ENCODE measurements at places on chromosomes 1 and 21.

GRCh38 chr1:156128308-156128653 lies 13.8 kb downstream of the LMNA start:
- no peak for DNase-seq

DNA sequence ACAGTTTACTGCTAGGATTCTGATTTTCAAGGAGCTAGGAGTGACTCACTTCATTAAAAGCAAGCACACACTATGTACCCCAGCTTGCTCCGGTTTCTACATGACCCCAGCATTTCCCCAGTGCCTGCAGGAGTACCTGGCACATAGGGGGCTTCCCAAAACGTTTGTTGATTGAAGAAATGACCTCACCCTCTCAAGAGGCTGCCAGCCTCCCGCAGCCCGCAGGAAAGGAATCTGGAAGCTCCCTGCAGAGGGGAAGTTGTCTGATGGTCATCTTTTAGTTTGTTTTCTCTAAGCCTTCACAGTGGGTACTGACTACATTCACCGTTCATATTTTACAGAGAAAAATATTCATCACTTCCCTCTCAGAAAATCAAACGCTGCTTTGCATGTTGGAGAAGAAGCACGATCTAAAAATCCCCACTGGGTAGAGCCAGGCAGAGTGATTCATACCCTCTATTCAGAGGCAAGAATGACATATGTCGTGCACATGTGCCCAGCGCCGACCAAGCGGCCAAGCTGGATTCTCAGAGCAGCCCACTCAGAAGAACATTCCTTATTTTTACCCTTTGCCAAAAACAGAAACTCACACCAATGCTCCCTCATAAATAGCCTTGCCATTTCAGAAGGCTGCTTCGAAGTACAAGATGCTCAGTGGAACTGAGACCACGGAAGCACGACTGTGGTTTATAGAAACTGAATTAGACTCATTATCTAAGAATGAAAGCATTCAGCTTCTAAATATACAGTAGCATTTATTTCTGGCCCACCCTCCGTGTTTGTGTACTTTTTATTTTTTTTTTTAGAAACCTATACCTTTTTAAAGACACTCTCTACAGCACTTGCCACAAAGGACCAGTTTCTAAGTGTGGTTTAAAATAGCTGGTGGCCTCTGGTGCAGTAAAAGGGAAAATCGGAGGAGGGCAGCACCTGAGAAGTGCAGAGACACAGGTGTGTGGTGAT lies 143.2 kb downstream of the MIS18A start:
- no peak for DNase-seq

DNA sequence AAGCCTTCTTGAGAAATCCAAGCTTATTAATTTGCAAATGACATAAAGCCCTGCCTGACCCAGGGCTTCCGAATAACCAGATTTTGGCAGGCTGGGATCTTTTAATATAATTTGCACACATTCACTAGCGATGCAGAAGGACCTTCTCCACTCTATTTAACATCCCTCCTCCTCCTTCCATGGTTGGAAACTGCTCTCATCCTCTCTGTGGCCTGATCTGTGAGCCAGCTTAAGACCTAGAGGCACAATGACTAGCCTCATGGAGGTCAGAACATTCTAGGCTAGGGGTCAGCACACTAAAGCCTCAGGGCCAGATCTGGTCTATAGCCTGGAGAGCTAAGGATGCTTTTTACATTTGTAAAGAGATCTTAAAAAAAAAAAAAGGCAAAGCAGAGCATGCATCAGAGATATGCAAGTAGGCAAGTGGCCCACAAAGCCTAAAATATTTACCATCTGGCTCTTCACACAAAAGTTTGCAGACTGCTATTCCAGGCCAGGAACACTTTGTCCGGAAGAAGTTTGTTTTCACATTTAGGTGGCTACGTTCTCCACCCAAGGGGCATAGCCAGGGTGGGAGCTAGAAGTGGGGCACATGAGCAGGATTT lies 138.2 kb upstream of the HMGB4 start:
- DNase-seq, result no peak

DNA sequence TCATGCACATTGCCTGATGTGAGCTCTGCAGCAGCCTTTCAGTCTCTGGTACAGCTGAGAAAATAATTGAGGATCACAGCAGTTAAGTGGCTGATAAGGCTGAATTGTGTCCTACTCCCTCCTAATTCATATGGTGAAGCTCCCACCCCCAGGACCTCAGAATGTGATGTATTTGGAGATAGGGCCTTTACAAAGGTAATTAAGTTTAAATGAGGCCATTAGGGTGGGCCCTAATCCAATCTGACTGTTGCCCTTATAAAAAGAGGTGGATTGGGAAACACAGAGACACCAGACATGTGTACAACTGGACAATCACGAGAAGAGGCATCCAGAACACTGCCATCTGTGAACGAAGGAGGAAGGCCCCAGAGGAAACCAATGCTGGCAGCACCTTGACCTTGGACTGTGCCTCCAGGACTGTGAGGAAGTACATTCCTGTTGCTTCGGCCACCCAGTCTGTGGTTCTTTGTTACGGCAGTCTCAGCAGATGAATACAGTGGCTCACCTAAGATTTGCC lies 148.1 kb downstream of the TRABD2B start:
- DNase-seq, result no peak

- DNase-seq, result peak; percentile 85
Measured at GRCh38 chr1:93846992-93847810, 31.8 kb downstream of the DNTTIP2 start.

GRCh38 chr1:183566026-183566425 lies 24.2 kb downstream of the NCF2 start:
- DNase-seq, result no peak

DNA sequence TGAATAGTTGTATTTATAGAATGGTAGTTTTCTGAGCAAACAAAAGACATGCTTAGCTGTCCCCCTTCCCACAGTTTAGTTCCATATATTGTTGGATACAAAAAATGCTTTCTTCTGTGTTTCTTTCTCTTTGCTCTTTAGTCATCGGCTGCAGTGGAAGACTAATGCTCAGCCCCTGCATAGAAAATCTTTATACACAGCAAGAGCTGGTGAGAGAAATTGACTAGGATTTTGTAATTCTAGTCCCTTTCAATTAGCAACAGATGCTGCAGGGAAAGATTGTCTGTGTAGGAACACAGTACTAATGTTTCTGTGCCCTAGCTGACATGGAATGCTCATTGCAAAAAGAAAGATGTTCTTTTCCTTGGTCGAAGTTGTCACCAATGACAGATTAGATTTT lies 200.9 kb downstream of the RPS6KC1 start:
- DNase-seq, result no peak

- DNase-seq, result no peak
Measured at GRCh38 chr1:225762002-225762441, 15.6 kb upstream of the SRP9 start.

DNA sequence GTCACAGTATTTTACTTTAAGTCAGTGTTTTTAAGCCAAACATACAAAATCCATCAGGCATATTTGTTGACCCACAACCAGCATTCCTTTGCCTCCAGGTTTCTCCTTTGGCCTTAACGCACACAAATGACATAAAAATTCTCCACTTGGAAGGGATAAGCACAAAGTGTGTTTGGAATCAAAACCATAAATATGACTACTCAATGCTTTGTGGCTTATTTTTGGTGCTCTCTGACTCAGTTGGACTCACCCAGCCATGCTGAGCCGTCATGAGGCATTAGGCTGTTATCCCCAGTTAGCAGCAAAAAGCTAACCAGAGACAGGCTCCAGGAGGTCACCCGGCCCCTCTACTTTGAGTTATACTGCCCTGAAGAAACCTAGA lies 948 bp downstream of the PRUNE1 start:
- no peak for DNase-seq

GRCh38 chr1:105373681-105374080 lies 1624.0 kb downstream of the AMY1C start:
- no peak for DNase-seq

GRCh38 chr1:23581219-23581618 lies 21.9 kb upstream of the ID3 start:
- DNase-seq, result no peak

DNA sequence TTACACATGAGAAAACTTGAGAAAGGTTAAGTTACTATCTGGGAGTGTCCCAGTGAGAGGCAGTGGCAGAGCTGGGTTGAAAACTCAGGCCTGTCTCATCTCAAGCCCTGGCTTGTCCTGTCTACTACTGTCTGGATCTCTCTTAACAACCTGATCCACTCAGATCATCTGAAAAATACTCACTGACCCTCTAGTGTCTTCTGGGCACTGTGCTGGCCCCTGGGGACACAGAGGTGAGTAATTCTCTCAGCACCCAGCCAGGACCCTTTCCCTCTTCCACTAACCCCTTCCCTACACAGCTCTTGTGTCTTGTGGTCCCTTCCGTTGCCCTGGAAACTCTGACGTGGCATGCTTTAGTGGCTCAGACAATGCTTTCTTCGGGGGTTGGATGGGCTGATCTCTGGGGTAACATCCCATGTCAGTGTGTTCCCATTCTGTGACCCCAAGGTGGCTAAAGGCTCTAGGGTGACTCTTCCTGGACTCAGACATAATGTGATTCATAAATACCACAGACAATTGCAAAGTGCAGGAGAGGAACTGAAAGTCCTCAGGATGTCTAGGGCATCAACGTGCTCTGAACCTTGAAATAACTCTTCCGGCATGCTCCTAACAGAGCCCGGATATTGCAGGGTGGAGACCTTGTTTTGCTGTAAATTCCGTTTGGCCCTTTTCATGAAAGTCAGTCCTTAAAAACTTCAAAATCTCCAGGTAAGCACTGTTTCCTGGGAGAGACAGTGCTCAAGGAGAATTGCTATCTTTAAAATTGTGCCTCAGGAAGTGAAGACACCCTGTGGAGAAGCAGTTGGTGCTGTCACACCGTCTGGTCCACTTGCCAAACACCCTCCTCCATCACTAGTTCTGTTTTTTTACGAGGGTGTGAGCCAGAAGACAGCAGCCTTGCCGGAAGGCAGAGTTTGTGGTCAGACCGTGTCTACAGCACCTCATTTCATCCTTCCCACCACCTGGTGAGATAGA lies 4.0 kb downstream of the SHISAL2A start:
- peak; percentile 18 for DNase-seq

DNA sequence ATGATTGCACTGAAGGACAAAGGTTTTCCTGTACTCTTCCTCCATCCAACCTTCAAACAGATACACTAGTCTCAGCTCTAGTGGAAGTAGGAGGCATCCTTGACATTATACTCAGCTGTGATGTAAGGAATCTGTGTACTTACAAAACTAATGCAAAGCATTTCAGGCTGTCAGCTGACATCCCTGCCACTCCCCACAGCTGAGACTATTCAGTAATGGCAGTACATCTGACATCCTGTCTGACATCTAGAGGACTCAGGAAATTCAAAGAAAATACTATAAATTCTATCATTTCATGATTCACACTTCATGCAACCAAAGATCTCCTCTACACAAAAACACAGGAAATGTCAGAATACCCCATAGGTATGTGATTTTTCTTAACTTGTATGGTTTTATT lies 325.8 kb downstream of the SMYD3 start:
- DNase-seq, result no peak

DNA sequence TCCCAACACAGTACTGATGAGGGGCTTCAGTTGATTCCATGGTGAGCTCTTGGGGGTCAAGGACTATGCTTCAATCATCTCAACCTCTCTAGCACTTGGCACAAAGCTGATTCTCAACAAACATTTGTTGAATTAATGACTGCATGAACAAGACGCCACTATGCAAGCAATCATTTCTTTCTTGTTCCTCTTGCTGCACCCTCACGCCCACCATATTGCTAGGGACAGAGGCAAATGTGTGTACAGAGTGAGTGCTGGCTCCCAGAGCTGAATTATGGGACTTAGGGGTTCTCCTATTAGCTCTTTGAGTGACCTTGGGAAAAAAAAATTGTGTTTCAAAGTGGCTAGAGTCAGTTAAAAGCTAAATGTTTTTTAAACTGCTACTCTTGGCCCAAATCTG lies 2.5 kb downstream of the ADAR start:
- no peak for DNase-seq

DNA sequence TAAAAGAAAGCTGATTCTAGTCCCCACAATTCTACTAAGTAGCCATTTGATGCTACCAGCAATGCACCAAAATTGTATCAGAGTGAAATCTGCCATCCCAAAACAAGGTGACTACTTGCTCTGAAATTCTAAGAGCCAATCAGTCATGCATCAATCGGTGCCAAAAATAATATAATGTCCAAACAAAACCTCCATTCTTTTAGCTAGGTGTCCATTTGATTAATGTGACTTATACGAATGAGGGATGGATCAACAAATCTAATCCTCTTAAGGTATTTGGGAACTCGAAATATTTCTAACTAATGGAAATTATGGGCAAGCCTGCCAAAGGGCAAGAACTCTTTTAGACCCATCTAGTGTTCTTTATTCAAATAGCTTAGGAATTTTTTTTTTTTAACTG lies 66.4 kb upstream of the NEK2 start:
- no peak for DNase-seq

- no peak for DNase-seq
Measured at GRCh38 chr1:13583595-13583965, at the start of gene PDPN. PDPN (plus strand) TSS chr1:13583832; CDS start chr1:13584034, 202 bp downstream.

GRCh38 chr1:84615790-84616189 lies 41.5 kb upstream of the CTBS start:
- DNase-seq, result no peak

- no peak for DNase-seq
Measured at GRCh38 chr1:248372394-248372793, 3.2 kb upstream of the OR2T6 start.

DNA sequence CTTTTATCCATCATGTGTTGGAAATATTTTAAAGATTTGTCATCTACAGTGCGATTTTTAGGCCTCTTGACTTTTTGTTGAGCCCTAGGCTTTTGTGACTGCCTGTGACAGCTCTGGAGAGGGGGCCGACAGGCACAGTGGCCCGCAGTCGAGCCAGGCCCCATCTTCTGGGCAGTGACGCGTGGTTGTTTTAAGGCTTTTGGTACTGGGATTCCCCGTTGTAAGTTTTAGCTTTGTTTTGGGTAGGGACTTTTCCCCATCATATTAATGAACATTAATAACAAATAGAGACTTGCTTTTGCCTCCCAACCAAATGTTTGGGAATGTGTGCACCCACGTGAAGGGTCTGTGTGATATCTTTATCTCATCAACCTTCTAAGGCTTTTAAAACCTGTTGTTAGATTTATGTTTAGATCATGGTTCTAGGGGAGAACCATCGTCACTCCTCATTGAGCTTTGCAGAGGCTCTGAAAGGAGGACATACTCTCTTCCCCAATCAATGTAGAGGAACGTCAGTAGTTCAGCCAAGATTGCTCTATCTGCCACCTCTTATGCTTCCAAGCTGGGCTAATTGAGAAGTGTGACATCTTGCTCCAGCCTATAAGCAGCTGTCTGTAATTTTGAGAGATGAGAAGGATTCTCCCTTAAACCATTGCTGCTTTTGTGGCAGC lies 34.6 kb downstream of the MAPKAPK2 start:
- no peak for DNase-seq

- DNase-seq, result no peak
Measured at GRCh38 chr1:20322081-20322824, 31.6 kb downstream of the VWA5B1 start.

DNA sequence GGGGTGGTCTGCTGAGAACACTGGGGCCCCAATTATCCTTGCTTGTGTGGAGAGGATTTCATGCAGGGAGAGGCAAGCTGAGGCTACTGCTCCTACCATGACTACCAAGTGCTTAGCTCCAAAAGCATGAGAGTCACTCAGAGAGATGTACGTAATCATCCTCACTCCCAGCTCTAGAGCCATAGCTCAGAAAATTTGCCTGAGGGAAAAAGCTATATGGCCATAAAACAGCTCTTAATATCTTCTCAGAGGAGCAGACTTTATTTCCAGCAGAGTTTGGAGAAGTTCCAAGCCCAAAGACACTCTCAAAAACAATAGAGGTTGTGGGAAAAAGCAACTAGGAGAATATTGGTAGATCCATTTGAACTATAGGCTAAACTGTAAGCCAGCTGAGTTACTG lies 106.4 kb upstream of the PBX1 start:
- no peak for DNase-seq

Data from T-helper 2 cell (primary cell).